ENCODE measurements at places on chromosomes 4 and X.
A peak's percentile ranks its signal among the peaks of the same experiment; 100 is the strongest.

DNA sequence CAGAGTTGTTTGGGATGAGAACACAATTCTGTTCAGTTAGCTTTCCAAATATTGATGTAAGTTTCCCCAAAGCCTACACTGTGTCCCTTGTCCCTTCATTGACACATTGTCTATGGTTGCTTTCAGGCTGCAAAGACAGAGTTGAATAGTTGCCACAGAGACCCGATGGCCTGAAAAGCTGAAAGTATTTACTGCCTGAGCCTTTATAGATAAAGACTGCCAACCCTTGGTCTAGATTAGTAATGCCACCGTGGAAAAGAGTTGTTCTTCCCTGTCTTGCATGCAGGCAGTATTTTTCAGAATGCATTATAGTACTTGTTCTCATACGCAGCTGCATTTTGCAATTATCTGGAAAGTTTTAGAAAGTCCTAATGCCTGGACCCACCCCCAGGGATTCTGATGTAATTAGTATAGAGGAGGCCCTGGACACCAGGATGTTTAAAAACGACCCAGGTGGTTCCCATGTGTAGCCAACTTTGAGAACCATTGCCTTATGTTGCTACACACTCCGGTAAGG, 180.8 kb downstream of the FRMPD4 start:
- no peak for DNase-seq

GRCh38 chr4:4864940-4865704, 5.7 kb downstream of the MSX1 start:
- DNase-seq, result no peak

GRCh38 chrX:31199056-31199839, 127.4 kb upstream of the FTHL17 start:
- no peak for DNase-seq

DNA sequence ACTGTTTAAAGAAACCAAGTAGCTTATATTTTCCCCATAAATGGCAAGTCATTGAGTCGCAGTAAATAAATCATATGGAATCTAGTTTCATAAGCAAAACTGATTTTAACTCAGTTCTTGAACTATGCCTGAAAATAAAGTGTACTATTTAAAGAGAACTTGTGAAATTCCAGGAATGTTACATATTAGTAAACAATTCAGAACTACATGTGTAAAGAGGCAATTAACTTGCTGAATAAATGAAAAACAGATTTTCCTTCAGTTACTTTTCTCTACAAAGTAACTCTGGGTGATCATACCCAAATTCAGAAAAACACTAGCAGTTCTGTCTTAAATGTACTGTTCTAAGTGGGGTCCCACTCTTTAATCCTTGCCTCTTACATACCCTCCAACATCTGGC, 236.1 kb upstream of the EDNRA start:
- DNase-seq, result no peak

GRCh38 chr4:20679951-20680350, 20.3 kb upstream of the PACRGL start:
- no peak for DNase-seq

DNA sequence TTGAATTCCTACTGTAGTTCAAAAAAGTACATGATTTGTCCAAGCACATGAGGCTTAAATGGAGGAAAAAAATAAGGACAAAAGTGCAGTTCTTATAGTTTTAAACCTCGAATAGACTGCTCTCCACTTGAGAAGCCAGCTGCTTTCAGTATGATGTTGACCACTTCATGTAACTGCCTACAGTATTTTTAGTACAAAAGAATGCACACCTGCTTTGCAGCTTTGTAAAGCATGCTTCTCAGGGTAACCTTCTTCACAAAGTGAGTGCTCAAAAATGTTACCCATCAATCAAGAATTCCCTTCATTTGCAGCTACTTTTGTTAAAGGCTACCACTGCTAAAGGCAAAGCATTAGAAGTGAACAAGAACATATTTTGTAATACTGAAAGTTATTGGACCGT, 83.4 kb upstream of the FAM47B start:
- DNase-seq, result no peak

GRCh38 chrX:2325076-2325784, 175.5 kb downstream of the DHRSX start:
- no peak for DNase-seq

- no peak for DNase-seq
Observed at GRCh38 chr4:108184453-108185049, 15.8 kb upstream of the LEF1 start.

- DNase-seq, result no peak
Observed at GRCh38 chrX:135308345-135308855, 880 bp upstream of the ETDC start.

DNA sequence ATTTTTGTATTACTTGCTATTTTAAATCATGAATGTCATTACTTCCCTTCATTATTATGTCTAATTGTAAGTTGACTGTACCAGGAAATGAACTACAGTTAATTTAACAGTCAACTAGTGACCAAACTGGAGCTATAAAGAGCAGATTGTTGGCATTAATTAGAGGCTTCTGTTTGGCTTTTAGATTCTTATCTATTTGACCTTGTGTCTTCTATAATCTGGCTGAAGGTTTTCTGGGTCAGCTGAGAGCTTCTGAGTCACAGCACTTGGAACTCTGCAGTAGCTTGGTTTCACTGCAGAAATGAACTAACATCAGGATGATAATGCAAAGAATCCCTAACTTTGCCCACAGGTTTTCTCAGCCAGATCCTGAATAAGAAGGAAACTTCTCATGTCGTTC, 169.2 kb upstream of the LEF1 start:
- DNase-seq, result no peak

DNA sequence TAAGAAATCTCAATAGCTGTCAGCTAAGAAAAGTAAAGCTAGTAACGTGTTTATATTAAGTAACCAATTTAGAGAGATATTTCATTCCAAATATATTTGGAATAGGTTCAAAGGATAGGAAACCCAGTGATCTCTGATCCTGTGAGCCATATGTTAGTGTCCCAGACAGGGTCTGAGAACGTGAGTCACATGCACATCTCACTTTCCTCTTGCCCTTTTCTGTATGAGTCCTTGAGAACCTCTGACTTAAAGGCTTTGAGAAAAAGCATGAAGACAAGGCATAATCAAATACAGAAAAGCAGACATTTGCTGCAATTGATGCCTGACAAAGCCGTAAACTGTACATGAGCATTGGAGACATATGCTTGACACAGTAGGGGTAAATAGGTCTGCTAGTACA, 655.1 kb upstream of the ADGRL3 start:
- no peak for DNase-seq

DNA sequence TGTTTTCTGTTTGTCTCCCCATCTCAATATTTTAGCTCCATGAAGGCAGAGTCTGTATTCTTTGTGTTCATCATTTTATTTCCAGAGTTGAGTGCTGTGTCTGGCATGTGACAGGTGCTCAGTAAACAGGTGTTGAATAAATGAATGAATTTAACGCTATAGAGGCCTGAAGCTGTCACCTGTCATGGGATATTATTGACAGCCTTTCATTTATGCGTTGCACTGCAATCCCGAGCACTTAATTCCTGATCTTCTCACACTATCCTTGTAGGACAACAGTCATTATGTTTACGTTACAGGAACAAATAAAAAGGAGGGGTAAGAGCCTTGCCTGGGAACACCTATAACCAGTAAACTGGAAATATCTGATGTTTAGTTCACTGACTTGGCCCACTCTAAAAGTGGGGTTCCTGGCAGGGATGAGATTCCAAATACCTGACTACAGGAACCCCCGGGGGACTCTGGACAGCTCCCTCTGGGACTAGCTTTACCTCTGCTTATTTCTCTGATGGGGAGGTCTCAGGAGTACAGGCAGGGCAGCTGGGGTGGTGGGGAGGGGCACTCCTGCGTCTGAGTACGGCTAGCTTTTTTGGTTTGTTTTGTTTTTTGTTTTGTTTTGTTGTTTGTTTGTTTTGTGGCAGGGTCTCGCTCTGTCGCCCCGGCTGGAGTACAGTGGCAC, 36.6 kb downstream of the SEL1L3 start:
- no peak for DNase-seq

DNA sequence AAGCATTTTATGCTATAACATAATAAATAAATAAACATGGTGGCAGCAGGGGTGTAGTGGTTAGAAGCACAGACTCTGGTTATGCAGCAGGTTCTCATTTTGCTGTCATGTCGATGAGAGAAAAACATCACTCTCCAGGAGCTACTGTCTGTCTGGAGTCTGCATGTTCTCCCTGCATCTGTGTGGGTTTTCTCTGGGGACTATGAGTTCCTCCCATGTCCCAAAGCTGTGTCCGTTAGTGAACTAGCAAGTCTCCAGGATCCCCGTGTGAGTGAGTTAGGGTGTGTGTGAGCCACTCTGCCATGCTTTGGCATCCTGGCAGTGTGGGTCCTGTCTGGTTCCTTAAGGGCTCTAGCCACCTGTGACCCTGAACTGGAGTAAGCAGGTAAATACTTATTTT, 585.6 kb upstream of the AGA start:
- no peak for DNase-seq

GRCh38 chr4:148810461-148810860, 368.2 kb upstream of the NR3C2 start:
- DNase-seq, result no peak

- peak; percentile 57 for DNase-seq
Observed at GRCh38 chr4:47933840-47934239, 19.5 kb upstream of the NFXL1 start.

GRCh38 chrX:124736553-124737270, 390.3 kb downstream of the SH2D1A start:
- DNase-seq, result no peak

DNA sequence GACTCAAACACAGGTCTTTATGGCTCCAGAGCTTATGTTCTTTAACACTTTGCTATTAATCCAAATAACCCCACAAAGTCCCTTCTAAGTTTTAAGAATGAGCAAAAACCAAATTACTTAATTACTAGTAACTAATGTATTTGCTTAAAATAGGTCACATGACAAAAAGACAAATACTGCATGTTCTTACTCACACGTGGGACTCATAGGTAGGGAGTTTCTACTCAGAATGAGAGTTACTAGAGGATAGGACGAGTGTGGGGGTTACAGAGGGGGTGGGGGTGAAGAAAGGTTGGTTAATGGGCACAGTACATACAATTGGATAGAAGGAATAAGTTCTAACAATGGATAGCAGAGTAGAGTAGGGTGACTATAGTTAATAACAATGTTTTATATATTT, 5.8 kb downstream of the RPS6KA3 start:
- no peak for DNase-seq

DNA sequence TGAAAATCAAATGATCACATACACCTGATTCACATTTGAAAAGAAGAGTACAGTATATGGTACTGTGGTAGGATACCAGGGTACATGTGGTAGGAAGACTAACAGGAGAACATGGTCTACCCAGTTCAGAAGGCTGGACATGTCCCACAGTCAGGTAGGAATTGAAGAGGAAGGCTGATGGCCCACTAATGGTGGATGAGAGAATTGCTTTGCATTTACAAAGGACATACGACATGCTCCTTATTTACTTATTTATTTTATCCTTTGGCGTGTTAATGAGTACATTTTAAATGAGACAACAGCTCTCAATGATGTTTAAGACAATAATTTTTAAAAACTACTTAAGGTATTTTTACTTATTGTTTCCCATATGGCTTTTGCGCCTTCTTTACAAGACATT, 106.7 kb upstream of the BMP2K start:
- DNase-seq, result no peak

- DNase-seq, result no peak
Observed at GRCh38 chrX:20233336-20233735, 33.4 kb downstream of the RPS6KA3 start.

GRCh38 chr4:4618847-4619246, 77.0 kb upstream of the STX18 start:
- no peak for DNase-seq

DNA sequence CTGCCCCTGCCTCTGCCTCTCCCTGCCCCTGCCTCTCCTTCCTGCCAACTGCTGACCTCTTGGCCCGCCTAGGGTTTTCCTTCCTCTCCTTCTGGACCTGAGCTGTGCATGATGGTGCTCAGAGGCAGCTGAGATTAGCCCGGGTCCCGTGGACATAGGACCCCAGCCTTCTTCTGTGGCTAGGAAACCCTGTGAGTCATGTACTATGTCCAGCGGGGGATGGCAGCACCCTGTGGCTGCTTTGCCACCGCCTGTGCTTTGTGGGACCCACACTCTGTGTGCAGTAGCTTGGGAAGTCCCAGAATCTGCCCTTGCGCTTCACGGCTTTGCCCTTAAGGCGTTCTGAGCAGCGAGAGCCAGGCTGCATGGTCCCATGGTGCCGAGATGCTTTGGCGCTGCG, 105.5 kb upstream of the PSAPL1 start:
- DNase-seq, result no peak

GRCh38 chr4:20354120-20354519, 102.4 kb downstream of the SLIT2 start:
- no peak for DNase-seq

GRCh38 chr4:20454515-20454914, 202.8 kb downstream of the SLIT2 start:
- no peak for DNase-seq

DNA sequence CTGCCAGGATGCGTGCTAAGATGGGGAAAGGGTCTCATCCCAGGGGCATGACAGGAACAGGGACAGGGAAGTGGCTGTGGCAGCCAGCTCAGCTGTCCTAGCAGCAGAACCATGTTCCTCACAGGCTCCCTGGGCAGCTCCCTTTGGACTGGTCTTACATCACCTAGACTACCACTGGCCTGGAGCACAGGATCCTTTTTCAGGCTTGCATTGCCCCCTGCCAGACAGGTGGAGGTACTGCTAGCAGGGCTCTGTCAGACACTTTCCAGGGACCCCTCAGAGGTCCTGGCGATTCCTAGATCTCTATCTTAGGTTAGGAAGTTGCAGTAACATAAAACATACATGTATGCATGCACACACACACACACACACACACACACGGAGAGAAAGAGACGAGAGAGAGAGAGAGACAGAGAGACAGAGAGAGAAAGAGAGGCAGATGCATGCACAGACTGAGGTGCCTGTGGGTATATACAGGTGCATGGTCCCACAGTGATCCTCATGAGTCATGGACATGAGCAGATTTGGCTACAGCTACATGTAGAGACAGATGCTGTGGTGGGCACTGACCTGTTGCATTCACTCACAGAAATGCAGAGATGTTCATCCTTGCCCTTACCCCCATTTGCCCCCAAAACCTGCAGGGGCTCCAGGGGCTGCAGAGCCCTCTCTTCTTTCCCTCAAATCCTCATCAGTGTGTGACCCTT, 63.6 kb downstream of the STARD8 start:
- no peak for DNase-seq

GRCh38 chrX:56503941-56504673, 59.3 kb upstream of the UBQLN2 start:
- DNase-seq, result no peak

DNA sequence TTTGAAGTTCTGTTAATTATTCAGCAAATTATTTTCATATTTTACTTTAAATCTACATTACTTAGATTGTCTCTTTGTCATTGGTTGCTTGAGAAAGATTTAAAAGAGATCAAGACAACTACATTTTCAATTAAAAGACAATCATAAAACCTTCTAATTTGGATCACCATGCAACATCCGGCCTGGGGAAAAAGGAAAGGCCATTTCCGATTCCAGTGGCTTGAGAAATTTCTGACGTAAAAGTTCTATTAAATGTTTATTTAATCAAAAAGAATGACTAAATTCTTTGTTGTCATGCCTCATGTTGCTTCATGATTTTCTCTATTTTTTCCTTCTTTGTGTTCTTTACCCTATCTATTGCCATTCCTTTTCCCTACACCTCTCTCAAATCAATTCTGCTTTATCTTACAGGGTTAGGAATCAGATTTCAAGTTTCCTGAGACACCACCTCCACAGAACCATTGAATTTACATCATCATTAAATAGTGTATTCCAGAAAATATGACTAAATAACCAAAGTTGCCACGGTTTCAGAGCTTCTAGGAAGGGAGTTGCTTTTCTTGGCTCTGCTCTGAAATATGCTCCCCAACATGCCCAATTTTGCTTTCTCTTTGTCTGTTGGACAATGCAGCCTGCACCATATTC, 124.6 kb upstream of the ACSL4 start:
- DNase-seq, result no peak
